Amniotic epithelial cell (primary cell): ENCODE measurements at places on chromosomes 7 and 10.
A peak's percentile ranks its signal among the peaks of the same experiment; 100 is the strongest.

DNA sequence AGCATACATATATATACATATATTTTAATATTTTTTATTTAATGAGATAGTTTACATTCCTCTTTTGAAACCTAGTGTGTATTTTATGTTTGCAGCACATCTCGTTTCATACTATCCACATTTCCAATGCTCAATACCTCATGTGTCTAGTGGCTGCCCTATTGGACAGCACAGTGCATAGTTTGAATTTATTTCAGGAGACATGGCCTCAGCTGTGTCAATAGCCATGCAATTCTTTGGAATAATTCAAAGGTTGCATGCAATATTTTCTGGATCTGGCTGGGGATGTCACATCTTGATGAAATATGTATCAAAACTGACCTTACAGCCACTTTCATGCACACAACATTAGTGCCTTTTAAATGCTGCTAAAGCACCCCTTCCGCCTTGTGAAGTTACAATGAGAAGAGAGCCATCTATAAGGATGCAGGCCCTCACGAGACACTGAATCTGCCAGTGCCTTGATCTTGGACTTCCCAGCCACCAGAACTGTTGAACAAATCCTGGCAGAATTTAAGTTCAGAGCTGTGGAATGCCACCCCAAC is 13.0 kb downstream of the FGFBP3 start:
- DNase-seq: no peak

- DNase-seq: no peak
Observed at GRCh38 chr7:111958896-111959295, 247.3 kb downstream of the DOCK4 start.

GRCh38 chr7:1386623-1387220 is 72.5 kb downstream of the MICALL2 start:
- no peak for DNase-seq

DNA sequence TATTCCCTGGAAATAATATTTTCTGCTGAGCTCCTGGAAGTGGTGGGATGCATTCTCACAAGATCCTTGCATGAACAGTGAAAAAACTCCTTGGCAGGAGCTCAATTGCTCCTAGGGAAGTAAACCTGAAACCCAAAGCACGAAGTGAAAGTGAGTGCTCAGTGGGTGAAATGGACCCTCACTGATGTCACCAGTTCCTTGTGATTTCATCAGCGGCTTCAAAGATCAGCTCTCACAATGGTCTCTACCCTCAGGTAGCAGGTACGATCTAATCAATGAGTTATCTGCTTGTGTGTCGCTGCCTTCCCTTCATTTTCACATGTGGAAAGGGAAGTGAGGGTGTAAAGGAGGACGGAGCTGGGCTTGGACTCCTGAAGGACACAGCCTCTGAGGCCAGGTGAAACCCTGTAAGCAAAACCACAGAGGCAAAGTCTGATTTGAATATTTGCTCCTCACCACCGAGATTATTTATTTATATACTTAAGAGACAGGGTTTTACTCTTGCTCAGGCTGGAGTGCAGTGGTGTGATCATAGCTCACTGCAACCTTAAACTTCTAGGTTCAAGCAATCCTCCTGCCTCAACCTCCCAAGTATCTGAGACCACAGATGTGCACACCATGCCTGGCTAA is 255.4 kb upstream of the LYZL1 start:
- no peak for DNase-seq

GRCh38 chr7:30348083-30348560 is 63.7 kb downstream of the ZNRF2 start:
- DNase-seq: peak; percentile 85

GRCh38 chr10:129769381-129770116 is 194.5 kb downstream of the EBF3 start:
- DNase-seq: no peak

GRCh38 chr10:131237991-131238651 is 73.4 kb downstream of the TCERG1L start:
- no peak for DNase-seq

- DNase-seq: no peak
Observed at GRCh38 chr10:62000726-62001125, 99.2 kb downstream of the ARID5B start.

GRCh38 chr7:69426705-69427104 is 171.6 kb upstream of the AUTS2 start:
- no peak for DNase-seq

DNA sequence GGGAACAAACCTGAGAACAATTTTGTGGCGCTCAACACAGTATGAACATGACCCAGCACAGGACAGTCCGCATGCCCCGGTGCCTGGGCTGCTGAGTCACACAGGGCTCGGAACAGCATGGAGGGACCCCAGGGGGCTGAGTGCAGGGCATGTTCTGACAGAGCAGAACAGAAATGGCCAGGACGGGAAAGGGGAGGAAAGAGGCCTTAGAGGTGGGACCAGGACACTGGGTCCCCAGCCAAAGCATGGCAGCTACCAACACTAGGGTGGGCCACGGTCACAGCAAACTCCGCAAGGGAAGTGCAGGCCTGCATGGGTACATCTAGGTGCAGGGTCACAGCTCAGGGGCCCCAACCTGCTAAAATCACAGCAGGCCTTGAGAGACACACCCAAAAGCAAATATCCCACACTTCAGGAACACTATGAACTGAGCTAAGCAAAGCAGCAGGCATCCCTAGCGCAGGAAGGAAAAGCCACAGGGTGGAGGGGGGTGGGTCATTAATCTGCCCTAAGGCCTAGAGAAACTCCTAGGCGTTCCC is 5.6 kb downstream of the IMPDH1 start:
- DNase-seq: no peak

- no peak for DNase-seq
Observed at GRCh38 chr7:155343661-155344121, 46.0 kb downstream of the INSIG1 start.
